Peyer's patch (tissue), 4 donors: ENCODE measurements at places on chromosomes 11 and 22. TPM values are rescaled to one million over a fixed set of nuclear protein-coding genes. Genes with fewer than 3 reads are reported as not detected.

- no peak overlapping the region for H3K27ac ChIP-seq
- H3K36me3 ChIP-seq: no peaks in the 10 kb centered on the region
These were observed 243.9 kb upstream of the SYN3 start for GRCh38 chr22:33302049-33302545.

DNA sequence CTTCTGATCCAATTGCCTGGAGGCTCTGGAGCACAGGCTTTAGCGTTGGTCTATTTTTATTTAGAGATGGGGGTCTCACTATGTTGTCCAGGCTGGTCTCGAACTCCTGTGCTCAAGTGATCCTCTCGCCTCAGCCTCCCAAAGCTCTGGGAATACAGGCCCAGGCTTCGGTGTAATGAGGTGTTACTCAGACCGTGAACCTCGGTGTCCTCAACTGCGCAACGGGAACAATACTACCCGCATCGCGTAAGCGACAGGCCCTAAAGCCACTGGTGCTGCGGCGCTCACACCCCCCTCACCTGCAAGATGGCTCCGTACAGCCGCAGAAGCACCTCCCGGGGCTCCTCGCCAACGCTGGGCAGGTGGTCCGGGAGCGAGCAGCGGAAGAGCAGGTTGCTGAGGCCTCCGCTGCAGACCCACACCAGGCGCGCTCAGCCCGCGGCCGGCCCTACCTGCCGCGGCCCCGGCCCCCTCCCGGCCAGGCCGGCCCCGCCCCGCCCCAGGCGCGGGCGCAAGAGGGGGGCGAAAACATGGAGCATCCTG is 628 bp downstream of the CHKB start:
- peak overlapping the region; percentile 99 for H3K27ac ChIP-seq
- no peaks in the 10 kb centered on the region for H3K36me3 ChIP-seq
- H3K4me1 ChIP-seq: peaks cover 6% of the 10 kb centered on the region
- H3K27me3 ChIP-seq: no peaks in the 10 kb centered on the region
- peak; percentile 68 for DNase-seq

DNA sequence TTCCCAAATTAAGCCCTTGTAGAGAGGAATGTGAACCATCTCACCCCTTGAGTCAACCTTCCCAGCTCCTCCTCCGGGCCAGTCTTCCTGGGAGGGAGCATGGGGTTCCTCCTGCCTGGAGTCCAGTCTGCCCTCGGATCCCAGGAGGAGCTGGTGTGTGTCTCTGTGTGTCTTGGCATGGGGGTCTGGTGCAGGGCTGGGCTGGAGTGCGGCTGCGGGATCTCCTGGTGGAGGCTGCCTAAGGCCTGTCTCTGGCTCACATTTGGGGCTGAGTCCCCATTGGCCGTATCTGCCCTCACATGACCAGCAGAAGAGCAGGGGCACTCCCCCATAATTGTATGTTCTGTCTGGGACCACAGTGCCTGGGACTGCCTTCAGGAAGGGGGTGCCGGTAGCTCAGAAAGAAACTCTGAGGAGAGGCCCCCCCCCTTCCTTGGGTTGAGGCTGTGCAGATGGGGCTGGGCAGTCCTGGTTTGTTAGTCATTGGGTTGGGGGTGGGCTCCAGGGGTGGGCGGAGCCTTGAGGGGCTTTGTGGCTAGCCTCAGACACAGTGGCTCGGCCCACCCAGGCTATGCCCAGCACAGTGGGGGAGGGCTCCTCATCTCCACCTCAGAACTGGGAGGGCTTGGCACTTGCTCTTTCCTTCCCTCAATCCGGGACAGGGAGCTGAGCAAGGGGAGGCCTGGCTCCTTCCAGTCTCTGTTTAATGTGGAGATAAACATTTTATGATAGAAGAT is 2.9 kb downstream of the C1QTNF5 start:
- H3K27ac ChIP-seq: peak overlapping the region; percentile 90
- no peak for DNase-seq
- no peak overlapping the region for H3K4me3 ChIP-seq
- H3K27me3 ChIP-seq: no peaks in the 10 kb centered on the region
- no peaks in the 10 kb centered on the region for H3K36me3 ChIP-seq

- H3K36me3 ChIP-seq: no peaks in the 10 kb centered on the region
- no peaks in the 10 kb centered on the region for H3K27me3 ChIP-seq
- no peak overlapping the region for H3K27ac ChIP-seq
- H3K4me3 ChIP-seq: no peak overlapping the region
- no peaks in the 10 kb centered on the region for H3K4me1 ChIP-seq
- DNase-seq: no peak
These were observed 169.1 kb downstream of the CADM1 start for GRCh38 chr11:115334932-115335788.

OR2AG2 gene
- total RNA-seq: 0.18 TPM

GRCh38 chr22:25849522-25849921 is 107.5 kb downstream of the MYO18B start:
- no peak for DNase-seq
- no peaks in the 10 kb centered on the region for H3K27me3 ChIP-seq
- no peak overlapping the region for H3K4me3 ChIP-seq
- H3K27ac ChIP-seq: no peak overlapping the region
- no peaks in the 10 kb centered on the region for H3K36me3 ChIP-seq

- no peak for DNase-seq
- H3K27ac ChIP-seq: no peak overlapping the region
- H3K4me1 ChIP-seq: no peaks in the 10 kb centered on the region
- H3K27me3 ChIP-seq: no peaks in the 10 kb centered on the region
- no peaks in the 10 kb centered on the region for H3K36me3 ChIP-seq
- no peak overlapping the region for H3K4me3 ChIP-seq
These were observed 181.9 kb downstream of the MYO18B start for GRCh38 chr22:25923914-25924313.

DNA sequence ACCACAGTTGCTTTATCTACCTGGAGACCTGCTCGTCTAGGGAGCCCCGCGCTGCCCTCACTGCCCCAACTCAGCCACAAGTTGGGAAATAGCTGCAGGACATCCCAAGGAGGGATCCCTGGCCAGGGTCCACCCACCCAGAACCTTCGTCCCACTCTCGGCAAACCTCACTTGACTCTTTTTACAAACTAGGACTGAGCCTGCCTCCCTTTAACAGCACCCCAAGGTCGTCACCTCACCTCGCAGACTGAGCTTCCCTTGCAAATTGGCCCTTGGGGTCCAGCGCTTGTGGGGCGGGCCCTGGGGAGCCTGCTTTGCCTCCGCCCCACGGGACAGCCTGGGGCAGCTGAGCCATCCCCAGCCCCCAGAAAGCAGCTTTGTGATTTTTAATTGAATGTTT is 1505.8 kb downstream of the TBC1D22A start:
- no peak overlapping the region for H3K4me3 ChIP-seq
- no peak overlapping the region for H3K27ac ChIP-seq
- no peak for DNase-seq
- H3K36me3 ChIP-seq: no peaks in the 10 kb centered on the region
- no peaks in the 10 kb centered on the region for H3K27me3 ChIP-seq

GPHA2 gene
- total RNA-seq: not detected

DGKZ gene
- 168 TPM for total RNA-seq

DNA sequence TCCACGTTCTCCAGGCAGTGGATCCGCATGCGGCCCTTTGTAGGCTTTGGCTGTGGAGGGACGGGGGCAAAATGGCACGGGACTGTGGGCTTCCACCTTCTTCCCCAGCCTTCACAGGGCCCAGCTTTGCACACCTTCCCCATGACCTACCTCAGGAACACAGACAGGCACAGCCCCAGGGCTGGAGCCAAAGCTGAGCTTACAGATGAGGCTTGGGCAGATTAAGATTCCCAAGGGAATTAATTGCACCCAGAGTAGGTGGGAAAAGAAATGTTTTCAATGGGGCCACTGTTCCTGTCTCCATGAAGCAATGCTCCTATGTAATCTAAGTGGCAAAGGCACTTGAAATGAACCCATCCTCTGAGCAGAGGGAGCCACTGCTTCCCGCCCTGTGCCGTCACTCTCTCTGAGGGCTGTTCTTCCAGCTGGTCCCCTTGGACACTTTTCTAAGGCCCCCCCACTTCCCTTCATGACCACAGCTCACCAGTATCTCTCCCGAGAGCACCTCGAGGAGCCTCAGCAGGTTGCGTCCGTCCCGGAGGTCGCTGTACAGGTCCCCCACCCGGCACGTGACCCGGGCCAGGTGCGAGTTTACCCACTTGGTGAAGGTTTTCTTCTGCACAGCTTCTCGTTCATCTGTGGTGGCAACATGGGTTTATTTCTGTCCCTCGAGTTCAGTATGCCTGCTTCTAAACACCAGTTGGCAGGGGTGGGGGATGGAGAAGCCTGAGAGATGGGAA is 13.5 kb downstream of the SPTBN2 start:
- H3K27ac ChIP-seq: no peak overlapping the region
- no peaks in the 10 kb centered on the region for H3K36me3 ChIP-seq
- H3K4me3 ChIP-seq: no peak overlapping the region
- no peaks in the 10 kb centered on the region for H3K4me1 ChIP-seq
- no peaks in the 10 kb centered on the region for H3K27me3 ChIP-seq
- no peak for DNase-seq

GRCh38 chr22:36180038-36180880 is 19.7 kb upstream of the APOL3 start:
- H3K4me1 ChIP-seq: no peaks in the 10 kb centered on the region
- no peaks in the 10 kb centered on the region for H3K27me3 ChIP-seq
- peak; percentile 89 for DNase-seq
- H3K36me3 ChIP-seq: no peaks in the 10 kb centered on the region
- H3K4me3 ChIP-seq: no peak overlapping the region

- no peak overlapping the region for H3K4me3 ChIP-seq
- DNase-seq: peak; percentile 48
- H3K27me3 ChIP-seq: no peaks in the 10 kb centered on the region
- H3K36me3 ChIP-seq: no peaks in the 10 kb centered on the region
These were observed 107.8 kb downstream of the PTPRJ start for GRCh38 chr11:48087974-48088681.

- no peaks in the 10 kb centered on the region for H3K36me3 ChIP-seq
- H3K4me1 ChIP-seq: no peaks in the 10 kb centered on the region
- no peaks in the 10 kb centered on the region for H3K27me3 ChIP-seq
- DNase-seq: no peak
These were observed 6.4 kb upstream of the MUC6 start for GRCh38 chr11:1042626-1043562.

GRCh38 chr11:1559111-1559951 is 12.7 kb downstream of the DUSP8 start:
- peak; percentile 94 for DNase-seq
- no peaks in the 10 kb centered on the region for H3K27me3 ChIP-seq
- no peaks in the 10 kb centered on the region for H3K36me3 ChIP-seq
- H3K4me3 ChIP-seq: peak overlapping the region; percentile 24

CASP12 gene
- not detected for total RNA-seq

GRCh38 chr11:47437746-47438418 is 11.1 kb downstream of the RAPSN start:
- no peak overlapping the region for H3K4me3 ChIP-seq
- H3K36me3 ChIP-seq: no peaks in the 10 kb centered on the region
- H3K4me1 ChIP-seq: no peaks in the 10 kb centered on the region
- no peak overlapping the region for H3K27ac ChIP-seq
- no peak for DNase-seq

- DNase-seq: no peak
- no peaks in the 10 kb centered on the region for H3K4me1 ChIP-seq
- no peaks in the 10 kb centered on the region for H3K36me3 ChIP-seq
These were observed 933 bp downstream of the OLFML1 start for GRCh38 chr11:7486098-7486780.

DNA sequence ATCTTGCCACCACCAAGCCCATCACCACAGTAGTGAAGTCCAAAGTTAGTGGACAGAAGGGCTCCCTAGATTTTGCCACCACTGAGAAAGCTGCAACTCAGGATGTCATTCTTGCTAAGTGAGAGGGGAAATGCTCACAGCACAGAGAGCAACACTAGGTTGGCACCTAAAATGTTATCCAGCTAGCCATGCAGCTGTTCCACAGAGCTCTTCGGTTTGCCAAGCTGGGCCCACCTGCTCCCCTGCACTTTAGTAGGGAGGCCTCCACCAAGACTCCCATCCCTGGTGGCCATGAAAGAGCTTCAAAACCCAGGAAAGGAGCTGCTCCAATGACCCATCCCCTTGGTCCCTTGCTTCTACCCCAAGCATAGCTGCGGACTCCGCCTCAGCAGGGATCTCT is 63.8 kb downstream of the TRIM29 start:
- H3K27ac ChIP-seq: no peak overlapping the region
- DNase-seq: no peak
- no peaks in the 10 kb centered on the region for H3K27me3 ChIP-seq
- H3K36me3 ChIP-seq: no peaks in the 10 kb centered on the region
- no peaks in the 10 kb centered on the region for H3K4me1 ChIP-seq
- H3K4me3 ChIP-seq: no peak overlapping the region

FAM111A gene
- 43.0 TPM for total RNA-seq

DNA sequence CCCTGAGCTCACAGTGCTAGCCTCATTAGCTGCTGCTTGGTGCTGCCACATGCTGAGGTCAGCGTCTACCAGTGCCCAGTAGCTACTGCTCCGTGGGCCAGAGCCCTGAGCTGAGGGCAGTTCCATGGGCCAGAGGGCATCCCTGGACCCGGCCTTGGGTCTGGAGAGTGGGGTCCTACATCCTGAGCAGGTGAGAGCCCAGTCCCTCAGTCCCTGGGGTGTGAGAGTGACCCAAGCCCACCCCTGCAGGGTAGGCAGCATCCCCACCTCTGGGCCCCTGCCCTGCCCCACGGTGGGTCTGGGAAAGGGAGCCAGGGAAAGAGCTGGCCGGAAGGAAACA is 9.8 kb downstream of the LMNTD2 start:
- H3K27ac ChIP-seq: no peak overlapping the region
- H3K4me3 ChIP-seq: no peak overlapping the region
- H3K4me1 ChIP-seq: no peaks in the 10 kb centered on the region
- peaks cover 6% of the 10 kb centered on the region for H3K27me3 ChIP-seq
- DNase-seq: no peak

LARGE2 gene
- total RNA-seq: 1.2 TPM

TPBGL gene
- not detected for total RNA-seq

- no peaks in the 10 kb centered on the region for H3K4me1 ChIP-seq
- H3K36me3 ChIP-seq: no peaks in the 10 kb centered on the region
- H3K27me3 ChIP-seq: no peaks in the 10 kb centered on the region
- DNase-seq: no peak
These were observed 340.4 kb upstream of the NCAM1 start for GRCh38 chr11:112620621-112621394.

DNA sequence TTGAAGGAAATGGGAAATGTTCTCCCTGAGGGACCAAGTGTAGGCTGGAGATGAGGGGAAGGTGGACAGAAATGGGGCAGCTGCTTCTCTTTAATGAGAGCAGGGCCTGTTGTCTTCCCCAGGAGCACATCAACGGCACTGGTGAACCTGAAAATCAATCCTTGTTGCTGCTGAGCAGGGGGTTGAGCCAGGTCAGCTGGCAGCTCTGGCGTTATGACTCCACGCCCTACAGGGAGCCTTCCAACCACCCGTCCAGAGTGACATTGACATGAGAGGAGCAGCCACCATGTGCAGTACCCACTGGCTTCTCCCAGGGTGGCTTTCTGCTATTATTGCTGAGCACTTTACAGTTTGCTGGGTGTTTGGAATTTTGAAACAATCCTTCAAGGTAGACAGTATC is 116.9 kb upstream of the LDLRAD3 start:
- H3K27ac ChIP-seq: no peak overlapping the region
- DNase-seq: no peak
- no peaks in the 10 kb centered on the region for H3K4me1 ChIP-seq
- H3K36me3 ChIP-seq: no peaks in the 10 kb centered on the region
- no peaks in the 10 kb centered on the region for H3K27me3 ChIP-seq

GRCh38 chr11:111305876-111306275 is 7.5 kb downstream of the POU2AF3 start:
- no peak overlapping the region for H3K27ac ChIP-seq
- H3K4me1 ChIP-seq: peaks cover 25% of the 10 kb centered on the region
- no peaks in the 10 kb centered on the region for H3K36me3 ChIP-seq
- H3K4me3 ChIP-seq: no peak overlapping the region

GRCh38 chr11:61771195-61771894 is 18.9 kb downstream of the MYRF start:
- DNase-seq: no peak
- no peaks in the 10 kb centered on the region for H3K36me3 ChIP-seq
- no peaks in the 10 kb centered on the region for H3K4me1 ChIP-seq
- no peak overlapping the region for H3K4me3 ChIP-seq
- no peaks in the 10 kb centered on the region for H3K27me3 ChIP-seq
- no peak overlapping the region for H3K27ac ChIP-seq
